ENCODE measurements at places on chromosomes 3 and 15. TPM values are rescaled to one million over a fixed set of nuclear protein-coding genes. Genes with fewer than 3 reads are reported as not detected.

DNA sequence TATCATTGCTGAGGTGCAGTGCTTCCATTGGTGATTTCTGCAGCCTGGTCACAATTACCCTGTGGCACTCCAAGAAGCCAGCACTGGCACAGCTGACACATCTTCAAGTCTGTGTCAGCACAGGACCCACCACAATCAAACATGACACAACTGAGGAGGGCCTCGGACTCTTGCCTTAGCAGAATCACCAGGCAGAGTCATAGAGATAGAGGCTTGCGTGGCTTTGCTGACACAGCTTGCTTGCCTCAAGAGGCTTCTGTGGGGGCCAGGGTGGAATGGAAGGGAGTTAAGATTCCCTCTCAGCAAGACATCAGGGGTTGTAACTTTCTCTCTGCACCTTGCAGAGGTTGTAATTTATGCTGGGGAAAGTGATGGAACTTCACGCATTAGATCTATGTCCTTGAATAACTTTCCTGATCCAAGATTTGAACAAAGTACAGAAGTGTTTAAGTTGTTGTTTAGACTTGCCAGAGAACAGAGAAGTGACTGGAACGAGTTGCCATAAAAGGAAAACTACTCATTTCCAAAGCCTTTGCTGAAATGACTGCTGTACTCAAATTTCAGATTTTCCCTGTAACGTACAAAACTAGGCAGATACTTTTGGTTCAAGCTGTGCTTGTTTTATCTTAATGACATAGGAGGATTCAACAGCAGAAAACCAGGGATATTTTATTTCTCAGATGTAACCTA is 170.7 kb downstream of the DIPK2A start:
- H3K27me3 ChIP-seq: no peaks in the 10 kb centered on the region
- H3K4me3 ChIP-seq: no peak overlapping the region
- H3K36me3 ChIP-seq: no peaks in the 10 kb centered on the region

GRCh38 chr3:45103753-45104714 is 42.1 kb downstream of the CDCP1 start:
- DNase-seq: no peak
- H3K4me3 ChIP-seq: no peak overlapping the region
- H3K27me3 ChIP-seq: no peaks in the 10 kb centered on the region
- H3K4me1 ChIP-seq: no peaks in the 10 kb centered on the region
- H3K27ac ChIP-seq: no peak overlapping the region

DNA sequence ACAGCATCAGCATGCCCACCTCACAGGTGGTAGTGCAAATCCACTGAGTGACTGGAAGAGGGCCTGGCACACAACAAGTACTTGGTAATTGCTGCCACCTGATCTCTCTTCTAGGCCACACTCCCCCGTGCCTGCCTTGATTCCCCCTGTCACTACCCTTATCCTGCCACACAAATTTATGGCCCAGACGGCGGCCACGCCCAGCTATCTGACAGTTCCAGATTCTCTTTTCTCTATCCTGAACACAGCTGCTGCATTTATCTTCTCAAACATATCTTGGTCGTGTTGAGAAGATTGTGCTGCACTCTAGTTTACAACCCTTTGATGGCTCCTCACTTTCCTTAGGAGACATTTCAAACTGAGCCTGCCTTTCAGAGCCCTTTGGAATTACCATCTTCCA is 585.2 kb downstream of the NTRK3 start:
- H3K4me1 ChIP-seq: no peaks in the 10 kb centered on the region
- H3K27me3 ChIP-seq: no peaks in the 10 kb centered on the region
- no peak overlapping the region for H3K27ac ChIP-seq
- no peak for DNase-seq
- H3K4me3 ChIP-seq: no peak overlapping the region

C3orf70 gene
- total RNA-seq: 1.6 TPM

GABRR3 gene
- not detected for total RNA-seq

DNA sequence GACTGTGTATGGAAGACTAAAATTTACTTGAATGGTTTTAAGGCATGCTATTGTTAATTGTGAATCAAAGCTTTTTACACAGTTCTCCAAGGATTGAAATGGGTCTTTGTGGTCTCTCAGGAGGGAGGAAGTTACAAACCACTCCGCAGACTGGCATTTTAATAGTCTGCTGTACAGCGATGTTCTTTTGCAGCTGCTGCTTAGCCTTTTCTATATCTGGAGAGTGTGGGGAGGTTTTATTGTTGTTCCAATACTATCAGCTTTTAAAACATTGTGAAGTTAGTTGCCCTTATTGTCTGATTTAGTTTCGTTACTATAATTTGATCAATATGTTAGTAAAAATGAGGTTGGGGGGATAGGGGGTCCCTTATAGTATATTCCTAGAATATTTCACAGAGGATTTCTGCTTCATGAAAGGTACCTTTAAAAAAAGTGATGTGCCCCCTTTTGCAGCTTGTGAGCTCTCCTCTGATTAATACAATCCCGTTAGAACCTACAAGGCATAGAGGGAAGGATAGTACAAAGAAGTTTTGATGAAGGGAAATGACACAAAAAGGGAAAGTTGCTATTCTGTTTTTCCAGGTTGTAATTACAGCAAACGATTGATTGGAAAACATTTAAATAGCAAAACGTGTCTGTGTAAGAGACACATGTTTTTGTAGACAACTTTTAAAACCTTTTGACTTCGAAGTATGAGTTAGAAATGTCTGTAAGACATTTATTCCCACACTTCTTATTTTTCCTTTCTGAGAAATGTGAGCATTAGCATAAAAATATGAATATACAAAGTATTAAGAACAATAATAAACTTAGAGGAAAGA is 158.3 kb upstream of the CGNL1 start:
- no peaks in the 10 kb centered on the region for H3K27me3 ChIP-seq
- peaks cover 15% of the 10 kb centered on the region for H3K4me1 ChIP-seq
- no peak for DNase-seq
- H3K36me3 ChIP-seq: no peaks in the 10 kb centered on the region
- no peak overlapping the region for H3K4me3 ChIP-seq
- no peak overlapping the region for H3K27ac ChIP-seq

DNA sequence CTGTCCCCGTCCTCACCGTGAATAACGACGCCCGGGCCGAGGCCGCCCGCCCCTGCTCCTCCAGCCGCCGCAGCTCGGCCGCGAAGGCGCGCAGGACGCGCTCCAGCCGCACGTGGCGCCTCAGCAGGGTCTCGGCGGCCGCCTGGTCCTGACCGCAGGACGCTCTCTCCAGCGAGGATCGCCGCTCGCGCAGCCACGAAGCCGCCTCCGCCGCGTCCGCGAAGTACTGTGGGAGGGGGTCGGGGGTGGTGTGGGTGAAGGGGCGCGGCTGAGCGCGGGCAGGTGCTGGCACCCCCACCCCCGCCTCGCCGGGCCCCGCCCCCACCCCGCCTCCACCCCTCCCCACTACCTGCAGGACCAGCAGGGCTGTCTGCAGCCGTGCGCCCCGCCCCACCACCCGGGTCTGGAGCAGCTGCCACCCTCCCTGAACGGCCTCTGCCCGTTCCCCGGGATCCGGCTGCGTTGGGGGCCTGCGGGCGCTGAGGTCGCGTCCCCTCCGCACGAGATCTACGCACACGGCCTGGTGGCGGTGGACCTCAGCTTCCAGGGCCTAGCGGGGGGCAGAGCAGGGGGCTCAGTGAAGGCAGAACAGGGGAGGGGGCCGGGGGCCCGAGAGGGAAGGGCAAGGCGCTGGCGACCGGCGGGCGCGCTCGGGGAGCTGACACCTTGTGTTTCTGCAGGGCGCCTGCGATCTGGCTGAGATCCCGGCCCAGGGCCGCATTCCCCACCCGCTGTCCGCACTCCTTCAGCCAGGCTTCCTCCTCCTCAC is 11.7 kb downstream of the SPTBN5 start:
- peak; percentile 71 for DNase-seq
- H3K27ac ChIP-seq: peak overlapping the region; percentile 1
- no peaks in the 10 kb centered on the region for H3K36me3 ChIP-seq
- peaks cover 29% of the 10 kb centered on the region for H3K4me1 ChIP-seq
- no peaks in the 10 kb centered on the region for H3K27me3 ChIP-seq

- no peaks in the 10 kb centered on the region for H3K27me3 ChIP-seq
- H3K36me3 ChIP-seq: no peaks in the 10 kb centered on the region
- DNase-seq: no peak
- H3K4me3 ChIP-seq: no peak overlapping the region
- H3K27ac ChIP-seq: no peak overlapping the region
- no peaks in the 10 kb centered on the region for H3K4me1 ChIP-seq
Observed at GRCh38 chr3:123347691-123348264, 101.1 kb downstream of the ADCY5 start.

GRCh38 chr3:160052385-160053047 is 63.9 kb downstream of the IL12A start:
- no peaks in the 10 kb centered on the region for H3K27me3 ChIP-seq
- DNase-seq: peak; percentile 81
- no peak overlapping the region for H3K4me3 ChIP-seq
- no peaks in the 10 kb centered on the region for H3K36me3 ChIP-seq
- peak overlapping the region; percentile 68 for H3K27ac ChIP-seq

Data from thyroid gland (tissue), 4 donors.